Activated T-helper 1 cell treated with anti-CD3 and anti-CD28 coated beads, Interleukin-12 subunit alpha, Interleukin-12 subunit beta, Interleukin-2, Interleukin-4 antibody, amounts not matched to agents 30 ng/mL and 10 ng/mL and 1 ng/mL, durations not matched to agents 14 hours and 24 hours and 36 hours (primary cell): ENCODE measurements at places on chromosomes 4 and X.

DNA sequence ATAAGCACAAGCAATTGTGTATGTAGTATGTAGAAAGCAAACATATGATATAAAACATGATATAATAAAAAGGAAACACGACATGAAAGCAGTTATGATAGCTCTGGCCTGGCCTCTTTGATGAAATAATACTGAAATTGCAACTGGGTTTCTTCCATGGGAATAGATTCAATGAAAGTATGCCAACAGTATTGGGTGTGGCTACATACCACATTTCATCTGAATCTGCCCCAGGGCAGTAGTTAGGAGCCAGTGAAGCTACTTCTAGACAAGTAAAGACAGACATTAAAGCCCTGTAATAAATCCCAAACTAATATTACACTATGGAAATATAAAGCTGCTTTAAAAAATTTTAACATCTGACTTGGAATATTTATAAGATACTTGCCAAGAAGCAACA is 207.3 kb downstream of the FBXW7 start:
- no peak overlapping the region for H3K4me3 ChIP-seq
- peaks cover 57% of the 10 kb centered on the region for H3K36me3 ChIP-seq
- H3K27ac ChIP-seq, result no peak overlapping the region
- H3K4me1 ChIP-seq, result peaks cover 28% of the 10 kb centered on the region

DNA sequence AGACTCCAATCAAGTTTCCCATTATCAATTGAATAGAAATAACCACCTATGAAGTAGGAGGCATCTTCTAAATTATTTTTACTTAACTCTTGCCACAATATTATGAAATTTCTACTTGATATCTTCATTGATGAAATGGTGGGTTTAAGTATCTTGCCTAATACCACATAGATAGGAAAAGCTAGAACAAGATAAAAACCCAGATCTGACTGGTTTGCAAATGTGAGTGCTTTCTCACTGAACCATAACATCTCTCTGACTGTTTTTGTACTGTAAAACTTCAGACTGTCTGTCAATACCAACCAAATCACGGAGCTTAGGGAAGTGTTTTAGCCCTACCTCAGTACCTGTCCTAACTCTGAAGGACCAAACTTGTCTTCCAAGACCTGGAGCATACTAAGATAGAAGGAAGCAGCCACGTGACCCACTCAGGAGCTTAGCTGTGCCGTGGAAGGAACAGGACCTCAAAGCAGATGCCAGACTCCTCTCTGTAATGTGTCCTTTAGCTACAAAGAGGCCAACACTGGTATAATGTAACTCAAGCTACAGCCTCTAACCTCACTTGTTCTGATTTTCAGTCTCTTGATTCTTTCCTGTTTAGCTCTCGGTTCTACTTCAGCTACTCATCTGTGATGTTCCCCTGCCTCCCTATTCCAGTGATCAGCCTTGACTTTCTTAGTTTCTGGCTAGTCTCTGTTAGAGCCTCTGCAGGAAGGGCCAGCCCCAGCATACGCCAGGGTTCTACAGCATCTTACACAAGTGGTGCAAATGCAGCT is 84.4 kb downstream of the LRP2BP start:
- no peak overlapping the region for H3K4me3 ChIP-seq
- no peak overlapping the region for H3K27ac ChIP-seq
- DNase-seq, result no peak
- H3K4me1 ChIP-seq, result peaks cover 34% of the 10 kb centered on the region
- H3K27me3 ChIP-seq, result no peaks in the 10 kb centered on the region

DNA sequence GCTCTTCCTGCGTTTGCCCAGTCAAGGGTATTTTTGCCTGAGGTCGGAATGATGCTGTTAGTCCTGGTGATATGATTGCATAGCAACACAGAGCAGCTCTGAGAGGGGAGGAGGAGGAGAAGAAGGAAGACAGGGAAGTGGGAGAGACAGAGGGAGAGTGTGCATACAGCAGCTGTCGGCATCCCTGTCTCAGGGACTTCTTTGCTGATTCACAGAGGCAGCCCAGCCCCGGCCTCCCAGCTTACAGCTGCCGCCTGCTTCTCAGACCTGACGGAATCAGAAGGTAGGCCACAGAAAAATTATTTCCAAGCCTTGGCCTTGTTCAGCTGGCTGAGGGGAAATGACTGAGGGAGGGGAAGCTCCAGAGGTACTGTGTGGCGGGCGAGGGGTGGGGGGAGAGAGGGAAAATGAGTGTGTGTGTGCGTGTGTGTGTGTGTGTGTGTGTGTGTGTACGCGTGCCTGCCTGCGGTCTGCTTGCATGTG is 319 bp downstream of the DRP2 start:
- DNase-seq, result no peak
- no peaks in the 10 kb centered on the region for H3K36me3 ChIP-seq
- H3K27ac ChIP-seq, result no peak overlapping the region
- H3K4me3 ChIP-seq, result no peak overlapping the region

GRCh38 chrX:23851544-23851943 is 56.2 kb downstream of the APOO start:
- H3K27ac ChIP-seq, result no peak overlapping the region
- H3K36me3 ChIP-seq, result no peaks in the 10 kb centered on the region
- no peak overlapping the region for H3K4me3 ChIP-seq
- DNase-seq, result no peak
- H3K27me3 ChIP-seq, result no peaks in the 10 kb centered on the region

GRCh38 chr4:25977397-25978170 is 63.6 kb downstream of the SMIM20 start:
- no peak for DNase-seq
- H3K36me3 ChIP-seq, result no peaks in the 10 kb centered on the region
- H3K27me3 ChIP-seq, result peaks cover 4% of the 10 kb centered on the region
- no peaks in the 10 kb centered on the region for H3K4me1 ChIP-seq

GRCh38 chrX:38183596-38183995 is 37.1 kb downstream of the SRPX start:
- peaks cover 6% of the 10 kb centered on the region for H3K27me3 ChIP-seq
- no peak overlapping the region for H3K27ac ChIP-seq

GRCh38 chr4:181524499-181524898 is 718.7 kb upstream of the TENM3 start:
- H3K27ac ChIP-seq, result peak overlapping the region; percentile 15
- H3K4me1 ChIP-seq, result no peaks in the 10 kb centered on the region
- H3K27me3 ChIP-seq, result no peaks in the 10 kb centered on the region
- H3K36me3 ChIP-seq, result no peaks in the 10 kb centered on the region
- no peak overlapping the region for H3K4me3 ChIP-seq

DNA sequence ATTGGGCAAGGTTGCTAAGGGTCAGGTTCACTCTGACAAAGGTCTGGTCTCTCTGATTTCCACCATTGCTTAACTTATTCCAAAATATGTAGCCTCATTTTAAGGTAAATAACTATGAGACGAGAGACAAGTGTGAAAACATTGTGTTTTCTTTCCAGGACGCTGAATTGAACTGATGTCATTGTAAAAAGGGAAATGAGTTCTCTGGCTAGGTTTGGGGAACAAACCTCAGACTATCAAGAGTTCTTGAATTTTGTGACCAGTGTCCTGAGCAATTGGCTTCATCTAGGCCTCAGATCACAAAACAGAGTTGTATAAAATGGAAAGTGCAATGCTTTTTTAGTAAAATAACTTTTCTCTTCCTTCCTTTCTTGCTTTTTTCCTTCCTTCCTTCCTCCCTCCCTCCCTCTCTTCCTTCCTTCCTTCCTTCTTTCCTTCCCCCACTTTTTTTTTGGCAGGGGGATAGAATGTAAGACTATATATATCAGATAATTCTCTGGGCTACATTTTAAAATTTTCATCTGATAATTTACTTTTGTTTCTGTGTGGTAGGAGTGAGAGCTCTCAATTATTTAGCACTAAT is 30.8 kb upstream of the CXCL8 start:
- H3K27ac ChIP-seq, result no peak overlapping the region
- H3K4me1 ChIP-seq, result peaks cover 14% of the 10 kb centered on the region
- no peaks in the 10 kb centered on the region for H3K36me3 ChIP-seq
- DNase-seq, result no peak
- no peaks in the 10 kb centered on the region for H3K27me3 ChIP-seq

- no peaks in the 10 kb centered on the region for H3K27me3 ChIP-seq
- no peak for DNase-seq
- H3K4me3 ChIP-seq, result no peak overlapping the region
- no peaks in the 10 kb centered on the region for H3K4me1 ChIP-seq
- no peak overlapping the region for H3K27ac ChIP-seq
Measured at GRCh38 chr4:181687116-181687515, 556.1 kb upstream of the TENM3 start.

- H3K4me3 ChIP-seq, result no peak overlapping the region
- H3K4me1 ChIP-seq, result no peaks in the 10 kb centered on the region
- no peaks in the 10 kb centered on the region for H3K36me3 ChIP-seq
- H3K27me3 ChIP-seq, result no peaks in the 10 kb centered on the region
- H3K27ac ChIP-seq, result no peak overlapping the region
Measured at GRCh38 chr4:129804461-129804981, 708.6 kb downstream of the C4orf33 start.

DNA sequence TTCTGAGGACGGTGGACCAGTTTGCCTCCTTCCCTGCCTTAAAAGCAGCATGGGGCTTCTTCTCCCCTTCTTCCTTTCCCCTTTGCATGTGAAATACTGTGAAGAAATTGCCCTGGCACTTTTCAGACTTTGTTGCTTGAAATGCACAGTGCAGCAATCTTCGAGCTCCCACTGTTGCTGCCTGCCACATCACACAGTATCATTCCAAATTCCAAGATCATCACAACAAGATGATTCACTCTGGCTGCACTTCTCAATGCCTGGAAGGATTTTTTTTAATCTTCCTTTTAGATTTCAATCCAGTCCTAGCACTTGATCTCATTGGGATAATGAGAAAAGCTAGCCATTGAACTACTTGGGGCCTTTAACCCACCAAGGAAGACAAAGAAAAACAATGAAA is 255.3 kb downstream of the RAPGEF2 start:
- no peak overlapping the region for H3K27ac ChIP-seq
- H3K4me1 ChIP-seq, result no peaks in the 10 kb centered on the region
- H3K36me3 ChIP-seq, result peaks cover 33% of the 10 kb centered on the region
- H3K27me3 ChIP-seq, result no peaks in the 10 kb centered on the region

DNA sequence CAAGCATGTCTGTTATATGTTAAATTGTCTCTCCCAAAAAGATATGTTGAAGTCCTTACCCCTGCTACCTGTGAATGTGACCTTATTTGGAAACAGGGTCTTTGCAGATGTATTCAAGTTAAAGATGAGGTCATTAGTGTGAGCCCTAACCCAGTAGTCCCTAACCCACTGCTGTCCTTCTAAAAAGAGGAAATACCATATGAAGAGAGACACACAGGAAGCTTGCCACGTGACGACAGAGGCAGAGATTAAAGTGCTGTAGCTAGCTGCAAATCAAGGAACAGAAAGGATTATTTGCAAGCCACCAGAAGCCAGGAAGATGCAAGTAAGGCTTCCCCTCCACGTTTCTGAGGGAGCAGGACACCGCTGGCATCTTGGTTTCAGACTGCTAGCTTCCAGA is 150.1 kb downstream of the HNRNPD start:
- no peak overlapping the region for H3K4me3 ChIP-seq
- H3K27ac ChIP-seq, result no peak overlapping the region
- peaks cover 3% of the 10 kb centered on the region for H3K27me3 ChIP-seq
- peaks cover 7% of the 10 kb centered on the region for H3K4me1 ChIP-seq
- no peak for DNase-seq

GRCh38 chrX:118116713-118117550 is at the start of gene KLHL13:
KLHL13 (minus strand) TSS chrX:118116810; CDS start chrX:118028473, 88,337 bp downstream.
- H3K4me1 ChIP-seq, result peaks cover 6% of the 10 kb centered on the region
- H3K27me3 ChIP-seq, result peaks cover 24% of the 10 kb centered on the region
- peak within 1 kb of the TSS; percentile 38 for H3K27ac ChIP-seq
- H3K36me3 ChIP-seq, result no peaks in the 10 kb centered on the region
- peak within 1 kb of the TSS; percentile 76 for H3K4me3 ChIP-seq

DNA sequence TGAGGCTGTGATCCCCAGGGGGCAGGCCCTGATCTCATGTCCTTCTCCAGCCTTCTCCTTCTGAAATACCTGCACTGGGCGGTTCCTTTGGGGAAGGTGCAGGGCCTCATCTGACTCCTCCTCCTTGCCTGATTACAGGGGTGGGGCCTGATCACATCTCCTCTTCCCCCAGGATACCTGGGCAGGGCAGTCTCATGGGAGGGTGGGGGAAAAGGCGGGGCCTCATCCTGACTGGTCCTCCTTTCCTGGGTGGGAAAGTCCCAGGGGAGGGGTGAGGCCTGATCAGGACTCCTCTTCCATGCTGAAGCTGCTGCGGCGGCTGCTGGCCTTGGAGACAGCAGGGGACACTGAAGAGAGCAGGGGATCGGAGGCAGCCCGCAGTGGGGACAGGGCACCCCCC is 13.3 kb downstream of the TFE3 start:
- DNase-seq, result no peak
- no peaks in the 10 kb centered on the region for H3K27me3 ChIP-seq
- no peak overlapping the region for H3K4me3 ChIP-seq
- H3K36me3 ChIP-seq, result peaks cover 19% of the 10 kb centered on the region
- H3K4me1 ChIP-seq, result no peaks in the 10 kb centered on the region
- no peak overlapping the region for H3K27ac ChIP-seq

DNA sequence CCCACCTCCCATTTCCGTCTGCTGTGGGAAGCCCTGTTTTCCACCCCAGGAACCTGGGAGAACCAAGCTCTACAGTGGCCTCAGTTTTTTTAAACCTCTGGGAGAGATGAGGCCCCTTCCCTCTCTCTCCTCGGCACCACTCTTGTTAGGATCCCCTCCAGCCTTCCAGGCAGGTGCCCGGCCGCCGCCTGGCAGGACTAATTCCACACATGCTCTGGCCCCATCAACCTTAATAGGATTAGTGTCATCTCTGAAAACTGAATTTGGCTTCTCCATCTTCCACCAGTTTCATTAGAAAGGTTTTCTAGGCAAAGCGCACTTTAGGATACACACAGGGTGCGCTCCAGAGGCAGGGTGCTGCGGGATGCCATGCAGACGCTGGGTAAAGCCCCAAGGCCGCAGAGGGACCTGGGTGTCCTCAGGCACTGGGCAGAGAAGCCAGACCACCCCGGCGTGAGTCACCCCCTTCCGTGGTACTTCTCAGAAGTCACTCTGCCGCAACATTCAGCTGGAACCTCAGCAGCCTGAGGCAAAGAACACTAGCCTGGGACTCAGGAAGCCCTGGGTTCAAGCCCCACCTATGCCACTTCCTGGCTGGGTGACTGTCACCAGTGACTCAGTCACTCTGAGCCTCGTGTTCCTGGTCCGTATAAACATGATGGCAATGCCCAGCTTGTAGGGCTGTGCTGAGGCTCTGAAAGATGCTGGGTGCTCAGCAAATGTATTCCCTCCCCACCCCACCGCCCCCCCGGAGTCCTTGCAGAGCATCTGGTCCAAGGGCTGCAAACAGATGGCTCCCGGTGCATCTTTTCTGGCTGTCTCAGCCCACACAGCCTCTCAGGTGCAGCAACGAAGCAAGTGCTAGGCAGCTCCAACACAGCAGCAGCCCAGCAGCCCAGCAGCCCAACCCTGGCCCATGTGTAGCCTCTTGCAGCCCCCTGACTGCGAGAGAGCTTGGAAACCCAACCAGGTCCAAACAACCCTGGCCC is 29.1 kb downstream of the PPP2R2C start:
- no peaks in the 10 kb centered on the region for H3K36me3 ChIP-seq
- H3K4me1 ChIP-seq, result no peaks in the 10 kb centered on the region
- no peak overlapping the region for H3K4me3 ChIP-seq
- no peak for DNase-seq
- peaks cover 7% of the 10 kb centered on the region for H3K27me3 ChIP-seq
